ENCODE measurements at places on chromosomes 1 and 21.

DNA sequence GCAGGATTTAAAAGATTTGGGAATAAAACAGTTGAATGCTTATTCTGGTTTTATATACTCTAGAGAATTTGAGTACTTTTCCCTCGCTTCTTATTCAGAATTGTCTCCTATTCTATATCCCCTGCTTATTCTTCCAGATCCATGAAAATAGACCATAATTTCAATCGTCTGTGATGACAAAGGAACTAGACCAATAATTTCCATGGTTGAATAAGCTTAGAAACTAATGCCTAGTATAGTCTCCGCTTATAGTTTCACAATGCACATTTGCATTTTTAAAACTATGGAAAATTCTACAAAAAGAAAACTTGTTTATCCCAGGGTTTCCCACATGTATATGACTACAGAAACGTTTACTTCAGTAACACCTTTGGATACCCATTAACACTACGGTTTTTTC is 247.4 kb upstream of the NR5A2 start:
- DNase-seq: no peak

- no peak for DNase-seq
Observed at GRCh38 chr1:32611859-32612188, 38.5 kb downstream of the ZBTB8OS start.

DNA sequence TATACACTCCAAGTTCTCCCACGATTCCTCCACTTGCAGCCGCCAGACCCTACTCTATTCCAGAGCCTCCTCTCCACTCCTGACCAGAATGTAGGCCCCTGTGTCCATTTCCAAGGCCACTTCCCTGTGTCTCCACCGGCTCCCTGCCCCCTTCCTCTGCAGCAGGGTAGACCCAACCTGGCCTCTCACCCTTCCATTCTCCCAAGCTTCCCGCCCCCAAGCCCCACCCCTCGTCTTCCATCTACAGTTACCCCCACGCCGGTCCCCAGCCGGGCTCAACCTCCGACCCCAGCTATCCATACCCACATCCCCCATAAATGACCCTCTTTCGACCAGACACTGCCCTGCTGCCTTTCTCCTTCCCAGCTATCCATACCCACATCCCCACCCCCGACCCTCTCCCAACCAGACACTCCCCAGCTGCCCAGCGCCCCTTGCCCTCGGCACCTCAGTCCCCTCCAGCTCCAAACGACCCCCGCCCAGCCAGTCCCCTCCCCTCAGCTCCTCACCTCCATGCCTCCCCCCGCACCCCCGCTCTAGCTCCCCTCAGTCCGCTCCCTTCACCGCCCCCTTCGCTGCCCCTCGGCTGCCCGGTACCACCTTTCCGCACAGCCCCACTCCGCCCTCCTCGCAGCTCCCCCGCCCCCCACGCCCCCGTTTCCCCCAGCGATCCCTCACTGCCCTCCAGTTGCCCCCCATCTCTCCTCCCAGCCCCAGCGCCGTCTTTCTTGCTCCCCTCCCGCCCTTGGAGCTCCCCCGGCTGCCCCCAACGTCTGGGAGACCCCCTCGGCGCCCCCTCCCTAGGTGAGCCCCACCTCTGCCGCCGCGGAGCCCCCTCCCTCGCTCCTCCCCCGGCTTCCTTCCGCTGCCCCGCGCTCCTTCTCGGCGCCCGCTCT is 670 bp downstream of the RAB3B start:
- DNase-seq: no peak

- peak; percentile 49 for DNase-seq
Observed at GRCh38 chr1:226786550-226786949, 47.5 kb upstream of the ITPKB start.

- no peak for DNase-seq
Observed at GRCh38 chr21:44647222-44647552, 973 bp downstream of the KRTAP10-11 start.

DNA sequence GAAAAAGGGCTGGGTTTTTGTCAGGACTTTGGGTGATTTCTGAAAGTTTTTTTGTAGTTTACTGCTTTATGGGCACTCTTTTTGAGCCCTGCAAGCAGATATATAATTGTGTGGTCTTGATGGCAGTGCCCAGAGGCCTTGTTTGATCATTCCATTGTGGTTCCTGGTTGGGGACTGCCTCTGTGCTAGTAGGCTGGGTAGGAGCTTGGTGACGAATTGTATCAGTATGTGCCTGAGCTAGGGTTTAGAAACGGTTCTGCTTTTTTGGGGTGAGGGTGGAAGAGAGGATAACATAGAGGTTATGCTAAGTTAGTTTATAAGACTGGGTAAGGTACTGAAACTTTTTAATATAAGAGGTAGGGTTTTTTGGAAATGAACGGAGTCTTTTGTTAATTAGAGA is 139.7 kb upstream of the ETV3 start:
- DNase-seq: no peak

DNA sequence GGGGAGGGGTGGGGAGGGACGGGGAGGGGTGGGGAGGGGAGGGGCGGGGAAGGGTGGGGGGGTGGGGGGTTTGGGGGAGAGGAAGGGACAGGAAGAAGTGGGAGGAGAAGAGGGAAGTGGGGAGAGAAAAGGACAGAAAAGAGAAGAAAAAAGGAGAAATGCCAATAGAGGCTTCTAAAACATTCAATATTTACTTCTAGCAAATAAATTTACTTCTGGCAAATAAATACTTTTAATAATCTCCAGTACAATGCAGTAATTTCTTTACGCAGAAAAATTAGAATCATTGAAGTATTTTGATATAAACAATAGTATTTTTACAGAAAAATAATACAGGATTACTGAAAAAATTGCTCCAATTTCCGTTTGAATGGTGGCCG is 9.4 kb upstream of the GPR161 start:
- DNase-seq: no peak

- no peak for DNase-seq
Observed at GRCh38 chr21:45837936-45838335, 143.6 kb upstream of the COL6A1 start.

- DNase-seq: no peak
Observed at GRCh38 chr1:197027359-197027758, 39.7 kb downstream of the F13B start.

- no peak for DNase-seq
Observed at GRCh38 chr21:14560555-14560954, 14.4 kb upstream of the SAMSN1 start.

GRCh38 chr1:100816049-100816448 is 78.6 kb downstream of the EXTL2 start:
- no peak for DNase-seq

Data from GM12892 (cell line).